CD4-positive, alpha-beta T cell treated with Interleukin-2 at 100 ng/mL for 4 hours (primary cell): ENCODE measurements at places on chromosomes 12 and 14.

GRCh38 chr14:35959835-35960234 is 133.7 kb downstream of the BRMS1L start:
- no peak for DNase-seq

GRCh38 chr12:12899530-12900380 is 8.4 kb downstream of the GPRC5A start:
- no peak for DNase-seq

- no peak for DNase-seq
Measured at GRCh38 chr12:64894827-64895475, 70.5 kb downstream of the TBC1D30 start.

GRCh38 chr12:109571773-109572505 is 1.4 kb downstream of the MMAB start:
- no peak for DNase-seq

GRCh38 chr14:101478096-101478495 is 83.2 kb upstream of the DIO3 start:
- no peak for DNase-seq

DNA sequence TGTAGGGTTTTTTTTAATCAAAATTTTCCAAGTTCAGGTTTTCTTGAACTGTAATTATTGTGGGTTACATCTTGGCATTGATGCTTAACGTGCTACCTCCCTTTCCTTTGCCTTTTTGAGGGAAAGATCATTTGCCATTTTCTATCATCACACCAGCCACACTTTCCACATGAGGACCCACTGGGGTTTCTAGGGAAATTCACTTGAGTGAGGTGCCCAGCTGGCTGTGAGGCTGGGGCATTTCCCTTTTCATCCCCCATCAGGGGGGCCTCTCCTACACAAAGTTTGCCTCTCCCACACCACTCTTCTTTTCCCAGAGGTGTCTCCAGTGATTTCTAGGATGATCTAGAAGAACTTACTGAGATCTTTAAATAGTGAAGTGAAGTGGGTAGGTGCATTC is 335.7 kb downstream of the BMP4 start:
- no peak for DNase-seq

GRCh38 chr12:85575120-85576096 is 260.8 kb downstream of the RASSF9 start:
- peak; percentile 1 for DNase-seq

GRCh38 chr12:24078318-24078765 is 128.9 kb upstream of the SOX5 start:
- no peak for DNase-seq

- no peak for DNase-seq
Measured at GRCh38 chr12:63980211-63980610, 135.7 kb downstream of the SRGAP1 start.

DNA sequence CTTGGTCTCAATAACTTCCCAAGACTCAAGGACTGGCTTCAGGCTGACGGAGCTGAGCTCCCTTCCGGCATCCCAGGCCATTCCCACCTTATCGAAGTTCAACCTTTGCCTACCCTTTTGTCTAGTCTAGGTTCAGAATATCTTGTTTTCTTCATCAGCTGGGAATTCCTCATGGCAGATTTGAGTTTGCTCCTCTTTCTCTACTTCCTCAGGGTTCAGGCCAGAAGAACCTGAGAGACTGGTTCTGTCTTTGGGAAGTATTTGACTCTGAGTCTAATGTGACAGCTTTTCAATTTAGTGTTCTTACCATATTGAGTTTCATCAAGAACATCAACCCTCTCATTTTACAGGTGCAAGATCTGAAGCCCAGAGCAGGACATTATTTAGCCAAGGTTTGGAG is 2.1 kb downstream of the BIN2 start:
- DNase-seq = no peak

- DNase-seq = no peak
Measured at GRCh38 chr12:59298296-59298695, 297.5 kb upstream of the SLC16A7 start.

DNA sequence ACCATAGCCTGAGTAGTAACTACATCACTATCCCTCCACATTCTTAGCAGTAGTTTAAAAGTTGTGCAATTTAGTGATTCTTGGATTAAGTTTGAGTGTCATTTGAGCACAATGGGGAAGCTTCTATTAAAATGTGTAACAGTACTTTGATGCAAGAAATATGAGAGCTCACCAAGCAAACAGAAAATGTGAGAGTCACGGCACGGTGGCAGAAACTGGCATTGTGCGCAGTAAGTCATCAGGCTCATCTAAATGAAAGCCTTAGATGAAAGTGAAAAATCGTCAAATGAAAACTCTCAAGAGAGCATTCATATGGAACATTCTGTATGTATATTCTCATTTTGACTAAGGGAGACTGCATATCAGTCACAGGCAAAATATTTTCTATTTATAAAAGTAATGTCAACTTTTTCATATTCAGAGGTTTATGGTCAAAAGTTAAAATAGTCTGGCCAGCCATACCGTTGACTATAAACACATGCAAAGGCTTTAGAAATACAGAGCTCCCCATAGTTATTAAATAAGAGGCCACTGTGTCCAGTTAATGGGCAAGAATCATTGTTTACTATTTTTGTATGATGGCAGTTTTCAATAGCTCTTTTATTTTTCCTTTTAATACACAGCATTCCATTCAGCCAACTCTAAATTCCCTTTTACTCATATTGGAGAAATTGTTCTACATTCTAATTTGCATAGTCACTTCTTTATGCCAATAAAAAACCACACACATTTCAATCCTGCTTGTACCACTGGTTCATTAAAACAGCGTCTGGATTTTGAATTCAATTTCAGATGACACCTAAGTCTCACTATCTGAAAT is 167.9 kb downstream of the PRKD1 start:
- DNase-seq = no peak

- no peak for DNase-seq
Measured at GRCh38 chr14:38775986-38776385, 327.0 kb downstream of the SEC23A start.

DNA sequence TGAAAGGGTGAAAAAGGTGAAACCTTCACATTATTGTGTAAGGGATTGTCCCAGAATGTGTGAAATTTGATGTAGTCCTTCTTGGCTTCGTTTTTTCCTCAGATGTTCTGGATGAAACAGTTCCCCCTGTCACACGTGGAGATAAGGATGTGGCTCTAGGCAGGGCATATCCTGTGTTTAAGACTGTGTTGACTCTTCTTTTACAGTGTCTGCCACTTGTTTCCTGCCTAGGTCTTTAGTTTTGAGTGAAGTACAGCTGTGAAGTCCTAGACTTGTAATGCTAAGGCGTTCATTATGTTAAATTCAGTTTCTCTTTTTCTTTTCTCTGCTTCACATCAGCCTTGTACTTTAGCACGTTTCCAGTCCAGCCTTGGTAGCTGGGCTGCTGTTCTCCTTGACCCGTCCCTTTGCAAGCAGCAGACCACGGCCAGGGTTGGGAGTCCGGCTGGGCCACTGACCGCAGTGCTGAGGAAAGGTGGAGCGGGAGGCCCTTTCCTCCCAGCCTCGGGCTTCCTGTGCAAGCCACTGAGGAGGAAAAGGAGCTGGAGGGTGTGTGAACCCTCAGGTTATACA is 59.1 kb downstream of the RASSF3 start:
- peak; percentile 82 for DNase-seq

- DNase-seq = peak; percentile 42
Measured at GRCh38 chr12:32455607-32456071, 56.3 kb downstream of the FGD4 start.

GRCh38 chr14:68377006-68377405 is 415.9 kb downstream of the ZFP36L1 start:
- DNase-seq = no peak

DNA sequence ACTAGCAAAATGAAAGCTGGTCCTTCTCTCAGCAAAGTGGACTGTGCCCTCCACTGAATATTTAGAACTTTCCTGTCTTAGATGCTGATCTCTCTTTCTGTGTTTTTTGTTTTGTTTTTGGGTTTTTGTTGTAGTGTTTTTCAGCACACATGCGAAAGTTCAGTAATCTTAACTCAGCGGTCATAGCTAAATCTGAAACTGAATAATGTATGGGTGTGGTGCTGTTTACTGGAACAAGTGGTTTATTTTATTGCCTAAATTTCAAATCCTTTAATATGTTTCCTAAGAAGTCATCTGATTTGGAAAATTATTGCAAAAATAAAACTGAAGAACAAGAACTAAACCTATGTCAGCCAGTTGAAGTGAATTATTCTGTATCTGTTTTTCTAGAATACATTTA is 116.0 kb upstream of the LRIG3 start:
- no peak for DNase-seq

- DNase-seq = no peak
Measured at GRCh38 chr12:89889062-89889461, 180.4 kb upstream of the ATP2B1 start.

- DNase-seq = no peak
Measured at GRCh38 chr12:120394483-120395367, 25.8 kb upstream of the MSI1 start.

- DNase-seq = no peak
Measured at GRCh38 chr12:65139389-65139788, 18.3 kb upstream of the WIF1 start.

GRCh38 chr12:89351489-89352241 is 636 bp downstream of the DUSP6 start:
- DNase-seq = peak; percentile 31

DNA sequence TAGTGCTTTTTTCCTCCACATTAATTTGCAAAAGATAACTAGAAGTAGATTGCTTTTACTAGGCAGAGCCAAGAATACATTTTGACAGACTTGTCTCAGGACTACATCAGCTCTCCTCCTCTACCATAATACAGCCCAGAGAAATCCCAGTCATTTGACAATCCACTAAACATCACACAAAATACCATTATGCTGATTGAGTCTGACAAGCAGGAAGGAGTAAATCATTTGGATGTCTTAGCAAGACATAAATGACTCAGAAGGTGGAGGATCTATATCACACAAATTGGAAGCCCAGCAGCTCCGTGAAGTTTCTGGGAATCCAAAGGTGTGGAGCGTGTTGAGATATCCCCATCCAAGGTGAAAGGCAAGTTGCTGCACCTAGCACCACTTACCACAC is 75.4 kb upstream of the FKBP4 start:
- DNase-seq = no peak

DNA sequence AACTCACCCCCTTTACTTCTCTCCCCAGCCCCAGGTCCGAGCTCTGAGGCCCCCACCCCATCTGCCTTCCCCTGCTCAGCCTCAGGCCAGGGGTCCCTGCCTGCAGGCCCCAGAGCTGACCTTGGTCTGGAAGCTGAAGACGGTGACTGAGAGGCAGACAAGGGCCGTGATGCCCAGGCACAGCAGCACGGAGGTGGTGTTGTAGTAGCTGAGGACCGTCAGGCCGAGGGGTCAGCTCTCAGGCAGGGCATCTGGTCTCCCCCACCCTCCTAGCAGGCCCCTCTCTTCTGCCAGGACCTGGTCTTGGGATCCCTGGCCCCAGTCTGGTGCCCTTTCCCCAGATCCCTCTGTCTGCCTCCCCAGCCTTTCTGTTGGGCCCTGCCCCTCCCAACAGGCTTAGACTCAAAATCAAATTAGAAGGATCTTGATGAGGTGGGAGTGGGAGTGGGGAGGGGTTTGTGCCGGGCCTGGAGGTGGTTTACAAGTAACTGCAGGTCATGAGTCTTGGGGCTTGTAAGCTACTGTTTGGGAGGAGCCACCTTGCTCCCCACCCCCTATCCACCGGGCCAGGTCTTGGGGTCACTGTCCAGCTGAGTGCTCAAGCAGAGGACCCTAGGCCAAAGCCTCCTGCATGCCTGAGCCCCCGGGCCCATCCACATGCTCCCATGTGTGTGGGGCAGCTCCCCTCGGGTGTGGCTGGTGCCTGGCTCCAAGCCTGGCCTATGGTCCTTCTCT is 14.2 kb downstream of the FAIM2 start:
- DNase-seq = no peak

DNA sequence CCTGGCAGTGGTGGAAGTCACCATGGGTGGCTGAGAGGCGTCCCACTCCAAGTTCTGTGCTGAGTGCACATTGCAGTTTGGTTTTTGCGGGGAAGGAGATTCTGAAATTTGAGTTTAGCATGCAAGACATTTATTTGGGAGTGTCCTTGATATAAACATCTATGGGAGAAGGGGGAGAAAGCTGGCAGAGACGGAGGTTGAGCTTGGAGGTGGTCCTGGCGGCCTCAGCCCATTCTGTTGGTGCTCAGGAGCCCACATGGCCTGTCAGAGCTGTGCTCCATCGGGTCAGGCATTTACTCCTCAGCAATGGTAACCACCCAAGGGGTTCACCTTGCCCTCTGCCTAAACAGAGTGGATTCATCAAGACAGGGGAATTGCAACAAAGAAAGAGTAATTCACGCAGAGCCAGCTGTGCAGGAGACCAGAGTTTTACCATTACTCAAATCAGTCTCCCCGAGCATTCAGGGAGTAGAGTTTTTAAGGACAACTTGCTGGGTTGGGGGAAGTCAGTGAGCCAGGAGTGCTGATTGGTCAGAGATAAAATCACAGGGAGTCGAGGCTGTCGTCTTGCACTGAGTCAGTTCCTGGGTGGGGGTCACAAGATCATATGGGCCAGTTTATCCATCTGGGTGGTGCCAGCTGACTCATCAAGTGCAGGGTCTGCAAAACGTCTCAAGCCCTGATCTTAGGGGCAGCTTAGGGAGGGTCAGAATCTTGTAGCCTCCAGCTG is 323.3 kb upstream of the TMEM132C start:
- DNase-seq = no peak

DNA sequence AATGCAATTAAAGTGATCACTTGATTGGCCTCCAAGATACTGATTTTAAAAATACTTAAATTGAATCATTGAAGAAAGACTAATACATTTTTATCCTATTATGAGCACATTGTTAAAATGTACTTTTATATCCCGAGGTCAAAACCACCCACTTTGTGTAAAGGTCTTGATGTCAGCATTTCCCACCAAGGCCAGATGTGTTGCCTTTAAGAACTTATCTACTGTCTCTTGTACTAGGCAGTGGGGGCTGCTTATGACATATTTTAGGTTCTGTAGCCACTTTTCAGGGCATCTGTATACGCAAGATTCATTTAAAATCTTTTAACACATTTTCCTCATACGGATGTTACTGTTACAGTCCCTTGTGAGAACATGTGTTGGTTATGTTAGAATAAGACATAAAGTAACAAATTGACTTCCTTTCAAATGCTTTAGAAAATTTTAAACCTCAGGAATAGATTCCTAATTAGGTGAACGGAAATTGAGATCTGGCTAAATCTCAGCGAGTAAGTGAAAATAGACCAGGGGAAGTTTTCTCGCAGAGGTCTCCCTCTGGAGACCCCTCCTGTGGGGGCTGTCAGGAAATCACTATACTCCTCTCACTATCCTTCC is 456.2 kb downstream of the ADAMTS20 start:
- no peak for DNase-seq
